Stimulated activated CD4-positive, alpha-beta T cell treated with anti-CD3 and anti-CD28 coated beads, Interleukin-12 subunit alpha, Interleukin-12 subunit beta, amount 100 ng/mL, for 4 hours (primary cell): ENCODE measurements at places on chromosomes 11 and 22.

- no peak for DNase-seq
Observed at GRCh38 chr22:24873226-24873625, 67.2 kb downstream of the SGSM1 start.

GRCh38 chr11:116134450-116134849 is 630.2 kb upstream of the CADM1 start:
- DNase-seq, result no peak

DNA sequence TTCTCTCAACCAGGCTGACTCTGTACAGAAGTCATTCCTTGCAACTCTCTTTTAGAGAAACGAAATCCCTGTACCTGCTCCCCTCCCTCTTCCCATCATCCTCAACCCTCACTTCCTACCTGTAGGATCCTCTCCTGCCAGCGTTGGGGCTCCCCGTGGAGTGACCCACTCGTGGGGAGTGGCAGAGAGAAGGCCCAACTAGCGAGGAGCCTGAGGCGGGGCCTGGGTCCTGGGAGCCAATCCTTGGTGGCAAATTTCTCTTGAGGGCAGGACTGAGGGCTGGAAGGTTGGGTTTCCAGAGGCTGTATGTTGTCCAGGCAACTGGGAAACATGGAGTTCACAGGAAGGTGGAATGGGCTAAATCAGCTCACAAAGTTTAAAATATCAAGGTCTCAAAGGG is 10.4 kb downstream of the NHERF4 start:
- DNase-seq, result no peak

GRCh38 chr11:128506356-128506755 is 81.0 kb downstream of the ETS1 start:
- no peak for DNase-seq

DNA sequence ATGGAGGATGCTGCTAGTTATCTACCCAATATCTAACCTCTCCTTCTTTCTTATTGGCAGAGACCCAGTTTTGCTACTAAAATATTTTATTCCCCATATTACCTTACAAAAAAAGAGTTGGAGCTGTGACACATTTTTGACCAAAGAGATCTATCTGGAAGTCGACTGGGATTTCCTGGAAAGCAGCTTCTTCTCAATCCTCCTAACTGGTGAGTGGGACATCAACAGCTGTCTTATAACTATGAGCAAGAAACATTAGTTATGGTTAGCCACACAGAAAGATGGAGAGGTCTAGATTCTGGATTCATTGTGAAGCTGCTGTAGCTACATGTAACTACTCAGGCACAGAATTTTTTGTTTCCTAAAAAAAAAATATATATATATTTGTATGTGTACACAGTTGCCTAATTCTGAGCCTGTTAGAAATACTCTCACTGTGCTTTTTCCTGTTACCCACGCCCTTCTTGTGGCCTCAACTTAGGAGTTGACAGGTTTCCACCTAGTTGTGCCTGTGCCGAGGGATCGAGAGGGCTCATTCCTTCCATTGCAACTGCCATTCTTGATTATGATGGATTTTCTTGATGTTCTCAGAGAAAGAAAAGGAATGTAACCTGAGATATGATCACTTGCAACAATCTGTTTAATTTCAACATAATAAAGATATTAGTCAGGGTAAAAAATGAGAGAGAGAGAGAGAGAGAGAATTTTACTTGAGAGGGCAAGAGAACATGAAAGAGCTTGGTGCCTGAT is 142.0 kb downstream of the SLC17A6 start:
- DNase-seq, result no peak

DNA sequence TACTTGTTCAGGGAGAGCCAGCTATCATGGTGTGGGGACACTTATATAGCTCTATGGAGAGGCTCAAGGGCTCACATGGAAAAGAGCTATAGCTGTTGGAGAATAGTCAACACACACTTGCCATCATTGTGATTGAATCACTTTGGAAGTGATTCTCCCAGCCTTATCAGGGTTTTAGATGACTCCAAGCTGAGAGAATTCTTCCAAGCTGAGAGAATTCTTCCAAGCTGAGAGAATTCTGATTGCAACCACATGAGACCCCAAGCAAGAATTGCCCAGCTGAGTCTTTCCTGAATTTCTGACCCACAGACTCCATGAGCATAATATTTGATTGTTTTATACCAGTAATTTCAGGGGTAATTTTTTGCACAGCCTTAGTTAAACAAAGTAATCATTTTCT is 1318.3 kb upstream of the RAG2 start:
- no peak for DNase-seq

- DNase-seq, result no peak
Observed at GRCh38 chr11:28099715-28100114, 8.2 kb downstream of the KIF18A start.

GRCh38 chr11:81174646-81175330 is 1558.9 kb downstream of the FAM181B start:
- no peak for DNase-seq
